ENCODE measurements at places on chromosomes 3 and 15.

- no peak for DNase-seq
Measured at GRCh38 chr3:50607271-50608091, 4.1 kb downstream of the CISH start.

GRCh38 chr3:133930341-133930933 lies 34.8 kb upstream of the RAB6B start:
- peak; percentile 56 for DNase-seq

- no peak for DNase-seq
Measured at GRCh38 chr15:93762036-93762435, 469.3 kb upstream of the MCTP2 start.

DNA sequence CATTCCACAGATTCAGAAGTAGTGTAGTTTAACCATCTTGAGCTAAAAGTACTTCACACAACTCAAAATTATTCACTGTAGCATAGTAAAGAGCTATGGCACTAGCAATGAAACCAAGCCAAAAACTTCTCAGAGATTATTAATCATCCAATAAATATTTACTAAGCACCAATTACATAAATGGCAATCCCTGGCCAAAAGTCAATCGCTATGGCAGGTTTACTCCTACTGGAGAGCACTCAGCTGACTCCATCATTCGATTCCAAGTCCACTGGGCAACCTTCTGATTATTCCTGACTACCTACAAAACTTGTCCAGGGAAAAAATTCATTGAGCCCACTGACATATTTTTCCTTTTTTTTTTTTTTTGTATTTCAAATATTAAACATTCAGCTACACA lies 23.9 kb downstream of the ATP13A3 start:
- no peak for DNase-seq

- DNase-seq, result no peak
Measured at GRCh38 chr3:139130390-139131140, 85.9 kb upstream of the PRR23C start.

DNA sequence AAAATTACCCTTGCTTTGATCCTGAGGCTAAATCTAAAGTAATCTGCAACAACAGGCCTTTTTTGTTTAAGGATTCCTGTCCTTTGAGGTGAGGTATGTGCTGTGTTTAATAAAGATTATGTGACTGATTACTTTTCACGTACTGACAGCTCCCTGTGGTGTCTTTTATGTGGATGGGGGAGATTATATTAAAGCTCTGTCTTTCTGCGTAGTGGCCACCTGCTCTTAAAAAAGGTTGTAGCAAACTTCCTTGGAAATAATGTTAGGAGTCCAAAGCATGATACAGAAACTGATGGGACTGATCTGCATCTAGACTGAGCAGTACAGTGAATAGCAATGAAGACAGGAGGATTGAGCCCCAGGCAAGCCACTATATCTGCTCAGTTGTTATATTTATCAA lies 453.0 kb upstream of the GOLIM4 start:
- no peak for DNase-seq

DNA sequence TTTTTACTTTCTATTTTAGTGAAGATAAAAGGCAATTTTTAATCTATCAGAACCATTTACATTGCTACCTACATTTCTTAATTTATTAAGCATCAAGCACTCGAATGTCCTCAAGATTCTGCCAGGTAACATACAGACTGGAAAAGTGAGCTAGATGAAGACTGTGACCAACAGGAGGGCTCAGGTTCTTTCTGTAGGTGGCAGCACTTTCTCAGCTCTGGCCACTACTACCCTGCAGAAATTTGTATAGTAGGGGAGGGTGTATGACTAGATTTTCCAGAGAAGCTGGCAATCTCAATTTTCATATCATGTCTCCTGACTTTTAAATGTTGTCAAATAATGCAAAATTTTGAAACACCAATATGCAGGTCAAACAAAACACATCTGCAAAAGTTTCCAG lies 165.0 kb upstream of the SUCLG2 start:
- DNase-seq, result no peak

DNA sequence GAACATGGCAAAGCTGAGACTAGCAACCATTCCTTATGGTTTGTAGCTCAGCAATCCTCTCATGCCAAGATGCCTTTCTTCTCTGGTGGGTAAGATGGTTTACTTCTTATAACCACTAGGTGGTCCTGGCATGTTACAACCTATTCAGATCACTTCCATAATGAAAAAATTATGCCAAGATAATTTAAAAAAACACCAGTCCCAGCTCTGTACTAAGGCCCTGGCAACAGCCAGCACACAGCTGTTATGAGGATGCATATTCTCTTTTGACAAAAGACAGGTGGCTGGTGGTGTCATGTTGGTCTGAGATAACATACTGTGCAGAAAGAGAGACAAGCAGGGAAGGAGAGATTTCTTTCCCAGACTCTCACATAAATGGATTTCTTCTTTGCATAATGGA lies 65.7 kb upstream of the FRMD4B start:
- no peak for DNase-seq

DNA sequence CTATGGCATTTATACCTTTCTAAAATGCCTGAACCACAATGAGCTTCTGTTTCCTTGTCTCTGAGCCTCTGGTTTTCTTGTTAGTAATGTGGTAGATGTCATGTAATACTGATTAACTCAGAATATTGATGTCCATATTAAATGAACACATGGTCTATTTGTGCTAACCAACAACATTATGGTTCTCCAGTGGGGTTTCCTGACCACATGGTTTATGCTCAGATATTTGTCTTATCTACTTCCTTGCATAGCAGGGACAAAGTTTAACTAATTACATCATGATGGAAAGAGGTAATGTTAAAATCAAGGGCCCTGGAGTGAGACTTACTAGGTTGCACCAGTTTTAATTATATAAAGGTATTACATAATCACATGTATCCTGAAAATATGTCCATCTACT lies 62.6 kb upstream of the SCN10A start:
- no peak for DNase-seq

DNA sequence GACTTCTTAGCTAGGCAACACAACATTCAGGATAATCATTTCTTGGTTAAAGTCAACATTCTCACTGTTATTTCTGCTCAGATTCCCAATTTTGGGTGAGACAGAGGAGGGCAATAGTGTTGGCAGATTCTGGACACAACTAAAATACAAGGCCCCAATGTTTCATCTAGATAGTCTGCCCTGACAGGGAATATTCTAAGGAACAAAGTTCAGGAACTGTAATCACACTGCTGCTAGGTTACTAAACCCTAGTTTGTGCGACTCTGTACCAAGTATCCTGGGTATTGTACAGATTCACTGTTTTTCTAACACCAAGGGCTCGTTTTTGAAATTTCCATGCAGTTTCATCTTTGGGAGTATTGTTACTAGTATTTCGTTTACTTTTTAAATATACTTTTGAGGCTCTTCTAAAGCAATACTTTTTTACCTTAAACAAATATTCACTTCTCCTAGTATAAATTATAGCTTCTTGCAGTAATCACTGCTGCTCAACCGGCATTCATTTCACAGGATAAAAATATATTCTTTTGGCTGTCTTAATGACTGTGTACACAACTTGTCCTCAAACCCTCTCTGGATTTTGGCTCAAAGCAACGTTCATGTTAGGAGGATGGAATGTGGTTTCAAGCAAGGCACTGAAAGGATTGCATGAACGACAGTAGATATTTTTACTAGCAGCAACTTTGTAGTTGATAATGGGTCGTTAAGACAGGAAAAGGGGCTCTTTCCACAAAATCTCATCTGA lies 167.4 kb downstream of the ADAMTS17 start:
- no peak for DNase-seq

- DNase-seq, result no peak
Measured at GRCh38 chr3:69542805-69543429, 157.0 kb upstream of the FRMD4B start.

GRCh38 chr3:124298951-124299350 lies 307.0 kb upstream of the ROPN1 start:
- DNase-seq, result no peak

- DNase-seq, result no peak
Measured at GRCh38 chr3:40304352-40304751, 5.2 kb upstream of the EIF1B start.
